Activated naive CD4-positive, alpha-beta T cell treated with Interleukin-2 at 50 U/mL for 16 hours (primary cell): ENCODE measurements at places on chromosomes 6 and 20.

GRCh38 chr20:13800728-13801134, 15.9 kb downstream of the NDUFAF5 start:
- no peak for DNase-seq

GRCh38 chr6:147180926-147181325, 23.3 kb upstream of the STXBP5 start:
- no peak for DNase-seq

- DNase-seq: no peak
Observed at GRCh38 chr6:5378331-5378730, 117.0 kb downstream of the FARS2 start.

DNA sequence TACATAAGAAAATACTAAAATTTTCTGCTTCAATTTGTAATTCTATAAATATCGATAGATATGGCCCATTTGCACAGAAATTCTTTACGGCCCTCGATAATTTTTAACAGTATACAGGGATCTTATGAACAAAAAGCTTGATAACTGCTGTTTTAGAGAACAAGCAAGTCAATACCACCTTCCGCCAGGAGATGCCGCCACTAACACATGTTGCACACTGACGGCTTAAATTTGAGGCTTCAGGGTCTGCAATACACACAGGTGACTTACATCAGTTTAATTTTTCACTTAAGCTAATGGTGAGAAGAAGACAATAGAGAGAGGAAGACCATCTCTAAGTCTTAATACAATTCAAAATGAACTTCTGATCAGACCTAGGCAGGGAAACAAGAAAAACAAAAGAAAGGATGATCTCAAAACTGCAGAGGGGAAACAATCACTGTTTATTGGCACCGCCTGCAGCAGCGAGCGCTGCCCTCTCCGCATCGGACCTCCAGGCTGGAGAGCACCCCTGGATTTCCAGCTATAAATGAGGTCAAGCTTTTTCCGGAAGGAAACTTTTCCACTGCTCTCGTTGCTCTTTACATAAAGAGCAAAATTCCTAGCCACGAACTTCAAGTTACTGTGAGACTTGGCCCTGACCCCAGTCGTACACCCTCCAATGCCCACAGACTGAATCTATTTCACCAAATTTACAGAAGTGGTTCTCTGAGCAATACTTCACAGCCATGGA, 53.9 kb downstream of the OTOR start:
- DNase-seq: peak; percentile 57

DNA sequence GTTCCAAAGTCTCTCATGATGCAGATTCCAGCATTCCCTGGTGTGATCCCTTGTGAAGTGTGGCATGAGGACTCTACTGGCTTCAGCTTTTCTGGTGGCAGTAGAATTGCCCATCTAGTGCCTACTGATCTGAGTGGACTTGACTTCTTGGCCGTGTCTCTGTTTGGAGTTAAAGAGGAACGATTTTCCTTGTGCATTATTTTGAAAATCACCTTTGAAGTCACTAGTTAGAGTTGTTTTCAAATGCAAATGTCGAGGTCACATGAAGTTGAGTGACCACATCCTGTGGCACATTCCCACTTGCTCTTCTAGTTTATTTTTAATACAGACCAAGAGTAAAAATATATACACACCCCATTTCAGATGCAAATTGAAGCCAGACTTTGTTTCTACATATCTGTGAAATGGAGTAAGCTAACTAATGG, 270.7 kb upstream of the TAB2 start:
- no peak for DNase-seq

- no peak for DNase-seq
Observed at GRCh38 chr6:75802366-75802765, 53.3 kb downstream of the MYO6 start.

DNA sequence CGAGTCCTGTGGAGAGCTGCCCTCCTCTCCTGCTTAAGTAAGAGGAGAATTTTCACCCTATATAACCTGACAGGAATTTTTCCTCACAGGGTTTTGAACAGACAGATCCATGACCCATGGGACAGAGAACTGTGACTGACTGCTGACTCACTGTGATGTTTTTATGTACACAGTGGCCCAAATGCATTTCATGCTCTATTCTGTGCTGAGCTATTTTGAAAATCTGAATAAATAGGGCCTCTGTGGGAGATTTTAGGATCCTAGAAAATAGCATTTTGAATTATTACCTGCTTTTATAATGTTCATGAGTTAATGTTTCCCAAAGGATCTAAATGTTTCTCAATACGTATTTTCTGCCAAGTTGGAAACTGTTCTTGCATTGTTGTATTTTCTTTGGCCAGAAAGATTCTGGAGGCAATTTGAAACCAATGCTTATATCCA, 577.4 kb downstream of the HTR1B start:
- DNase-seq: no peak

GRCh38 chr6:25944688-25945574, 14.4 kb upstream of the SLC17A2 start:
- no peak for DNase-seq

GRCh38 chr6:161843066-161843465, 569.2 kb upstream of the AGPAT4 start:
- DNase-seq: no peak

DNA sequence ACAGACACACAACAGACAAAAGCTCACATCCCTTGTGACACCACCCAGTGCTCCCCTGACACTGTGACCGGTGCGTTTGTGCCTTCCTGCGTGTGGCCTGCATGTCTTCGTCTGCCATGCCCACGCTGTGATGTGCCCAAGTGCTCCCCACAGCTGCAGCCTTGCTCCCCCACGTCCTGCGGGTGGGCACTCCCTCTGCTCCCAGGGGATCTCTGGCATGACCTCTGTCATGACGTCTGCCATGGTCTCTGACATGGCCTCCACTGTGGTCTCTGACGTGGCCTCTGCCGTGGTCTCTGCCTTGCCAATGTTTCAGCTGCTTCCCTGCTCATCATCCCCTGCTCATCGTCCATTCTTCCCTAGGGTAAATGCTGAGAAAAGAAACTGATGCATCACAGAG, 200.9 kb downstream of the DLL1 start:
- DNase-seq: no peak

GRCh38 chr20:56422076-56422823, 10.2 kb downstream of the CASS4 start:
- no peak for DNase-seq

GRCh38 chr6:14721103-14721758, 524.6 kb upstream of the JARID2 start:
- DNase-seq: no peak

DNA sequence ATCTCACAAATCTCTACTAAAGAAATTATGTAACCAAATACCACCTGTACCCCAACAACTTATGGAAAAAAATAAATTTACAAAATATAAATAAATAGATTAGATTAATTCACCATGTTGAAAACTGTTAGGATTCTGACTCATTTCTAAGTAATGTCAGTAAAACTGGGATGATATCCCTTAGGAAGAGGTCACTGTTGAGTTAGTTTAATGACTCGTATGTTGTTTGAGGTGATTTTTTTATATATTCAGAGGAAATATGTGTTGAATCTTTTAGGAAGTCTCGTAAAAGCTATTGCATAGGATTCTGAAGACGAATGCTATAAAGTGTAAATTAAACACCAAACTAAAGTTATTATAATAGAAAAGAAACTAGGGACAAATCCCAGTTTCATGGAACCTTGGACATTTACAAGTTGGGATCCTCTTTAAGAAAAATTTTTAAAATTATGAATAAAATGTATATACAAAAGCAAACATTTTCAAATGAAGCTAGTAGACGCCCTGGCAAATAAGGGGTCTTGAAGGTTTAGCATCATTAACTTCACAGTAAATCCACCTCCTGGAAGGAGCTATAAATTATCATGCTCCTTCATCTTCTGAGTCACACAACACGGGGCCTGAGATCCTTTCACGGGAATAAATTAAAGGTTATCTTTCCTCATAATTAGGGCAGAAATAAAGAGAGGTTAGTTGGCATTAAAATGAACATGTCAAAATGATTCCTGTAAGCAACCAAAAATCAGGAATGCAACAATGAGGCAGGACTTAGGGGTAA, 37.0 kb upstream of the POU3F2 start:
- DNase-seq: no peak

GRCh38 chr20:8645326-8645725, 423.6 kb upstream of the PLCB4 start:
- no peak for DNase-seq

GRCh38 chr6:36469946-36470345, 27.1 kb downstream of the KCTD20 start:
- DNase-seq: no peak

- DNase-seq: no peak
Observed at GRCh38 chr6:1809291-1809988, 199.7 kb downstream of the FOXC1 start.

GRCh38 chr6:21967056-21967974, 329.5 kb downstream of the PRL start:
- DNase-seq: no peak

GRCh38 chr6:107345393-107345792, 114.0 kb downstream of the PDSS2 start:
- DNase-seq: no peak

- no peak for DNase-seq
Observed at GRCh38 chr6:149464411-149464810, 20.4 kb downstream of the ZC3H12D start.

DNA sequence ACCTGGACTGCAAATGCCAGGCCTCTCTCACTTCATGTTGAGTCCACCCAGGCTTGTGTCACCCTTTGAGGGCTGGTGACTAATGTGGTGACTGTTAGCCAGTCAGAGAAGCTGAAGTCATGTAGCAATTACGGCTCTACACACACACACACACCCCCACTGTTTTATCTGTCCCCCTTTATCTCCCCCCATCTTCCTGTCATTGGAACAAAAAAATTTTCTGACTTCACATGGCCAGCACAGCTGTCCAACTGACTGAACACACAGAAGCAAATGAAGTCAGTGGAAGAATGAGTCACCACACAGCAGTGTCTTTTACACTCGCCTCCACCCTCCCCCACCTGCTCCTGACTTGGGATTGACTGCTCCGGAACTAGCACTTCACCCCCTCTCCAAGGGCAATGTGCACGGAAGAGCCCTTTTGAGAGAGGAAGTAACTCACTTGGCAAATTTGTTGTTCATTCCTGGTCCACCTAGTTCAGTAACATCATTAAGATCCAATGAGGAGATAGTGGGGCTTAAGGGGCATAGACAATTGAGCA, 198.0 kb downstream of the RNF144B start:
- no peak for DNase-seq

GRCh38 chr20:35502352-35502751, 27.1 kb downstream of the C20orf173 start:
- no peak for DNase-seq

DNA sequence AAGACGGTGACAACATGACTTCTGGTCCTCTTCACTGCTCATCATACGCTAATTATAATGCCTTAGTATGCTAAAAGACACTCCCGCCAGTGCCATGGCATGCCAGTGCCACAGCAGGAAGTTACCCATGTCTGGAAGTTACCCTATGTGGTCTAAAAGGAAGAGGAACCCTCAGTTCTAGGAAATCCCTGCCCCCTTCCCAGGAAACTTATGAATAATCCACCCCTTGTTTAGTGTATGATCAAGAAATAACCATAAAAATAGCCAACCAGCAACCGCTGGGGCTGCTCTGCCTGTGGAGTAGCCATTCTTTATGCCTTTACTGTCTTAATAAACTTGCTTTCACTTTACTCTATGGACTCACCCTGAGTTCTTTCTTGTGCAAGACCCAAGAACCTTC, 15.8 kb upstream of the SERPINB9 start:
- DNase-seq: no peak

DNA sequence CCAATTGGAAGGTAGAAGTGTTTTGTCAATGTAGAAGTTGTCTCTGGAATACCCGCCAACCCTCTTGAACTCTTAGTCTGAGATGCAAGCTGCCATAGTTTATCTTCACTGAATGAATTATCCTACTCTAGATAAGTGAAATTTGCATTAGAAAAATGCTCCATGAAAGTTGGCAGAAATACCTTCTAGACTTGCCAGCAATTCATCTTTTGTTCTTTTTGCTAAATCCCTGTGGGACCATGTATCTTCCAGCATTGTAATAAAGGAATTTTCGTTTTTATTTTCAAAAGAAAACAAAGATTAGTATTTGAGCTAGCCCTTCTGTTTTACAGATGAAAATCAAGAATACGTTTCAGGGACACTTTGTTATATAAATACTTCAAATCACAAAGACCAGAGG, 244.2 kb downstream of the CBLN4 start:
- no peak for DNase-seq

GRCh38 chr6:12328701-12329100, 38.5 kb downstream of the EDN1 start:
- no peak for DNase-seq

DNA sequence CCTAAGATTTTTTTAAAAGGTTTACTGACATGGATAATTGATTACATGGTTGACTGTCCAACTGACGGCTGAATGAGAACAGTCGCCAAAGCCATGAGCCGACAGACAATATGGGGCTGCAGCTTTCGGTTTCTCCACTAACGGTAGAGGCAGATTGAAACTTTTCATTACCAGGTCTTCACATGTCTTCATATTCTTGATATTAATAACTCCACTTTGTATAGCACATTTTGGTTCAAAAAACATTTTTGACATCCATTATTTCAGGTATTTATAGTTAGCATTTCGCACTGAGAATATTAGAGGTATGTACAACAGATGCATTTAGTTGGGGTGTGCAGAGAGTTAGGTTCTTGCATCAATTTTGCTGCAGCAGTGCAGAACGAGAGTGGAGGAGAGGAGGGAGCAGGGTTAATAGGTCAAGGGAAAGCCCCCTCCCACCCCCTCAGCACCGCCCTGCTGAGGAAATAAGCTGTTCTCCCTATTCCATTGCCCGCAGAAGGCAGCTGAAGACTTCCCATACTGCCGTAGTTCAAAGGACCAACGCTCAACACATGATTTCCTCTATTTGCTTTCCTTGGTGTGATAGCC, 73.6 kb upstream of the ADTRP start:
- DNase-seq: no peak

DNA sequence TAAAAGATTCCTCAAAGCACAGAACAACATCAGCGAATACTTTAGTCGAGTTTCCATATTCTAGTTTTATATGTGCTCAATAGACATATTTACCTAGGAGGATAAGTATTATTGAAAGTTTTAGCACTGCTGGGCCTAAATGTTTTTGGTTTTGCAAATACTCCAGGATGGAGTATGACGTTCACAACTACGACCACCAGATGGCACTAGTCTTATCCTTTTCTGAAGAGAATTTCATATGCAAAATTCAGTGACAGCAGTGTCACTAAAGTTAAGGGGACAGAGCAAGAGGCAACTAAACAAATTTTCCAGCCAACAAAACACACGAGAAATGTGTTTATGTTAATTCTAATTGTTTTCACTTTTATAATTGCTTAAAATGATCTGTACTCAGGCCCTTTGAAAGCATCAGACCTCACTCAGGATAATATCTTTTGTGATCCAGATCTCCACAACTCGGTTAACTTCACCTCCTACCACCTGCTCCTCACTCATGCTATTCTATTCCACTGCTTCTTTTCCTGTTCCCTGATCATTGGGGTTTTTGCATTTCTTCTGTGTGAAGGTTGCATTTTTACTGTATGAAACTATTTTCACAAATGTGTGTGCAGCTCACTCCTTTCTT, 220.8 kb downstream of the TRDN start:
- peak; percentile 7 for DNase-seq

DNA sequence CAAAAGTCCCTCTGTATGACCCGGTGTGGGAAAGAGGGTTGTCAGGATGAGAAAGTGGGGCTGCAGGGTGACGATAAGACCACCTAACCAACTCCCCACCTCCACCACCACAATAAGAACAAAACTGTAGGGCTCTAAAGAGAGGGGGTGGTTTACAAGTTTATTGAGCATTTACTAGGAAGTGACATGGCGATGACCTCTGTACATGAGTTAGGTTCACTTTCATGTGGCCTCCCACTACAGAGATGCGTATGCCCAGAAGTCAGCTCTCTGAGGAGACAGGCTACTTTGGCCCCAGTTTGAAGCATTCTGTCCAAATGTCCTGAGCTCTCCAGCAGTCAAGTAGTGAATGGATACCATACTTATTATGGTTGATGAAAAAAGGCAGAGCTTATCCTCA, 28.7 kb upstream of the PI16 start:
- DNase-seq: no peak
